ENCODE measurements at places on chromosomes 5 and 9. TPM values are rescaled to one million over a fixed set of nuclear protein-coding genes. Genes with fewer than 3 reads are reported as not detected.

DNA sequence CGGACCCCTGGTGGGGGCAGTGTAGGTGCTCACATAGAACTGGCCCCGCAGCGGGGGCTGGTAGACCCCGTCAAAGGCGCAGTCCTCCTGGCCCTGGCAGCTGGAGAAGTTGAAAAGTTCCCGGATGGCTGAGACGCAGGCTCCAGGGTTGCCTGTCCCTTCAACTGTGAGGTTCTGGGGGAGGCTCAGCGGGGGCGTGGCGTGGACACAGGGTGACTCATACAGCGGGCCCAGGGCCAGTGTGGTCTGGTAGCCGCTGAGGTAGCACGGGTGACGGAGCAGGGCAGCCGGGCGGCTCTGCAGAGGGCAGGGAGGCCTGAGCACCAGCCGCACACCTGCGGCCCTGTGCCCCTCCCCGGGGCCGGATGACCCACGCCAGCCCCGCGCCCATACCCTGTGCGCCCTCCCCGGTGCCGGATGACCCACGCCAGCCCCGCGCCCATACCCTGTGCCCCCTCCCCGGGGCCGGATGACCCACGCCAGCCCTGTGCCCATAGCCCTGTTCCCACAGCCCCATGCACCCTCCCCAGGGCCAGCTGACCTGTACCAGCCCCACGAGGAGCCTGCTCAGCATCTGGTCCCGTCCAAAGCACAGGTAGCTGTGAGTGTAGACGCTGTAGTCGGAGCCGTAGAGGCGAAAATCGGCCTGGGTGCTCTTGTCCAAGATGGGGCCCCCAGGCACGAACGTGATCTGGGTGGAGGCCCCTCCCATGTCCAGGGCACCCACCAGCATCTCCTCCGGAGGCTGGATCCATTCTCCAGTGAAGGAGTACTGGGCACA, 5.0 kb downstream of the ENTPD8 start:
- H3K27ac ChIP-seq, result no peak overlapping the region
- no peak overlapping the region for H3K4me3 ChIP-seq
- no peaks in the 10 kb centered on the region for H3K36me3 ChIP-seq

- H3K27ac ChIP-seq, result no peak overlapping the region
- no peak for DNase-seq
- H3K4me3 ChIP-seq, result no peak overlapping the region
- no peaks in the 10 kb centered on the region for H3K4me1 ChIP-seq
Observed at GRCh38 chr9:130470950-130471349, 26.2 kb downstream of the ASS1 start.

DNA sequence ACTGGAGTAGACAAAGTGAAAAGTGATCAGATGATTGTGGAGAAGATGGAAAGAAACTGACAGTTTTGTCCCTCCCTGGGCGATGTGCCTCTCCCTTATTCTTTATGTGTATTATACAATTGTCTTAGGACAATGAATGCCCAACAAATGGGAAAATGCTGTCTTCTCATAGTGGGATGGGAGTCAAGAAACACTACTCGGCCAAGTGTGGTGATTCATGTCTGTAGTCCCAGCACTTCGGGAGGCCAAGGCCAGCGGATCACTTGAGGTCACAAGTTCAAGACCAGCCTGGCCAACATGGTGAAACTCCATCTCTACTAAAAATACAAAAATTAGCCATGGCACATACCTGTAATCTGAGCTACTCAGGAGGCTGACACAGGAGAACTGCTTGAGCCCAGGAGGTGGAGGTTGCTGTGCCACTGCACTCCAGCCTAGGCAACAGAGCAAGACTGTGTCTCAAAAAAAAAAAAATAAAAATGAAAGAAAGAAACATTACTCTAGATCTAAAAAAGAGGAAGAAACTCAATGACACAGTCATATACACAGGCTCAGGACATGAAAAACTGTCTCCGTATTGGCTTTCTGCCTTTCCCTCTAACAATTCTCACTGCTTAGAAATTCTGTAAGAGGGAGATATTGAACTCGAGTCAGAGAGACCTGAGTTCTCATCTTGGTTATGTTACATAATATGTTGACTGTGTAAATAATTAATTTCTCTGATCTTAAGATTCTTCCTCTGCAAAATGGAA, 67.9 kb upstream of the TARS1 start:
- no peak for DNase-seq
- no peaks in the 10 kb centered on the region for H3K27me3 ChIP-seq
- no peaks in the 10 kb centered on the region for H3K4me1 ChIP-seq
- H3K4me3 ChIP-seq, result no peak overlapping the region
- no peaks in the 10 kb centered on the region for H3K36me3 ChIP-seq
- no peak overlapping the region for H3K27ac ChIP-seq

DNA sequence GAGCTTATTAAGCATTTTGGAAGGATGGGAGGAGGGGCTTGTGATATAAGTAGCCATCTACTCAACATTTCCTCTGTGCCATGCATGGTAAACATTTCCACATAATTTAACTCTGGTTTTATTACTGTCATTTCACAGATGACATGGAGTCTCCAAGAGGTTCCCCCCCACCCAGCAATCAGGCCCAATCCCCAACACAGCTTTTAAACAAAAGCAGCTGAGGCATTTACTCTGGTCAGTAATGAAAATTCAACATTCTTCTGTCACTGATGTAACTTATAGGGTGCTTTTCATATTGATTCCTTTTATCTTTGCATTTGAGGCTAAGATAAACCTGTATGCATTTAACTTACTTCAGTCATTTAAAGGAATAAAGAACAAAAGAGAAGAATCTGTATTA, 128.1 kb downstream of the COL23A1 start:
- H3K27me3 ChIP-seq, result no peaks in the 10 kb centered on the region
- no peak for DNase-seq
- no peaks in the 10 kb centered on the region for H3K36me3 ChIP-seq
- no peak overlapping the region for H3K27ac ChIP-seq
- H3K4me1 ChIP-seq, result no peaks in the 10 kb centered on the region
- no peak overlapping the region for H3K4me3 ChIP-seq

DNA sequence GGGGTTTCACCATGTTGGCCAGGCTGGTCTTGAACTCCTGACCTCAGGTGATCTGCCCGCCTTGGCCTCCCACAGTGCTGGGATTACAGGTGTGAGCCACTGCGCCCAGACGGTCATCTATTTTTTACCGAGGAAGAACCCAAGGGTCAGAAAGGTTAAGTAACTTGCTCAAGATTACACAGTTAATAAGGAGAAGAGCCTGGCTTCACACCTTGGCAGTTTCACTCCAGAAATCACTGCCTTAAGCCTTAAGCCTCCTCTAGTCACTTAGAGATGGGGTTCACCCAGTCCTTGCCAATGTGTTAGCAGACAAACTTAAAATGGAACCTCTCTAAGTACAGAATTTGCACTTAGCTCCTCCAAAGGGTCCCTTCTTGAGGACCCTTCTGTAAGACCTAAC, 116.3 kb downstream of the PTTG1 start:
- no peaks in the 10 kb centered on the region for H3K4me1 ChIP-seq
- H3K27ac ChIP-seq, result no peak overlapping the region
- no peak for DNase-seq
- H3K36me3 ChIP-seq, result no peaks in the 10 kb centered on the region
- H3K4me3 ChIP-seq, result no peak overlapping the region

- no peak for DNase-seq
- no peaks in the 10 kb centered on the region for H3K4me1 ChIP-seq
- H3K4me3 ChIP-seq, result no peak overlapping the region
- no peaks in the 10 kb centered on the region for H3K36me3 ChIP-seq
- H3K27me3 ChIP-seq, result no peaks in the 10 kb centered on the region
Observed at GRCh38 chr5:93022796-93023447, 558.1 kb downstream of the NR2F1-AS1 start.

The SPAAR gene
- total RNA-seq, result 4.5 TPM

- H3K4me1 ChIP-seq, result no peaks in the 10 kb centered on the region
Observed at GRCh38 chr5:131720714-131721113, 76.1 kb downstream of the FNIP1 start.

The MARCHF6 gene
- 147 TPM for total RNA-seq

DNA sequence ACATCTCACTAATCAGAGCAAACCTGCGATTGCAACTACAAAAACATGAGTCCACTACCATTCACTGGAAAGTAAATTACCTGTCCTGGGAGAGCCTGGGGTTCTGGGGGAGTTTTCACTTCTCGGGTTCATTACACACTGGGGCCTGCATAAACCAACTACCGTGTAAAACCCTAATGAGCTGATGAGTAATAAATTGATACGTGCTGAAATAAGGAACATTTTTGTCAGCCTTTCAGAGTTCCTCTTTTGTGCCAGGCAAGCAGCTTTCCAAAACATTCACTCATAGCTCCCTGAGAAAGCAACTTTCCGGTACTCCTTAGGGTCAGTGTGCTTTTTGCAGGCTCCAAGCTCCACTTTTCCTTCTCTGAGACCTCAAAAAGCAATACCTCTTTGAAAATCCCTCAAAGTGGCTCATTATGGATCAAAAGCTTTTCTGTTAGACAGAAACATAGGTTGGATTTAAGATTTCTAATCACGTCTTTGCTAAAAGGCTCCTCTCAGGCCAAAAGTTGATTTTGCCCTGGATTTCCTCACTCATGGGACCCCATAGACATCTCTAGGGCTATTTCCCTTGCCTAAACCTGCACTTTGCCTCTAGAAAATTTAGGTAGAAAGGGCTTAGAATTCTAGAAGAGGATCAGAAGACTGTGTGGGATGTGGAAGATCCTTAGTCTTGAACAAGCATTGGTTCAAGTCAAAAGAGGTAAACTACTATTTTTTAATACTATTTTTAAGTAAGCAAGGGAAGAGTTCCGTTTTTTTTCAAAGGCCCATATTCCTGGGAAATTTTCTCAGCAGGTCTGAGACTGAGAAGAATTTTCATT, 74.8 kb downstream of the ST8SIA4 start:
- no peaks in the 10 kb centered on the region for H3K36me3 ChIP-seq
- H3K4me1 ChIP-seq, result no peaks in the 10 kb centered on the region
- no peak for DNase-seq
- H3K4me3 ChIP-seq, result no peak overlapping the region
- no peak overlapping the region for H3K27ac ChIP-seq
- no peaks in the 10 kb centered on the region for H3K27me3 ChIP-seq

GRCh38 chr9:136602193-136602885, 56.5 kb upstream of the NOTCH1 start:
- H3K27ac ChIP-seq, result no peak overlapping the region
- H3K4me3 ChIP-seq, result no peak overlapping the region
- H3K36me3 ChIP-seq, result no peaks in the 10 kb centered on the region
- no peaks in the 10 kb centered on the region for H3K4me1 ChIP-seq

DNA sequence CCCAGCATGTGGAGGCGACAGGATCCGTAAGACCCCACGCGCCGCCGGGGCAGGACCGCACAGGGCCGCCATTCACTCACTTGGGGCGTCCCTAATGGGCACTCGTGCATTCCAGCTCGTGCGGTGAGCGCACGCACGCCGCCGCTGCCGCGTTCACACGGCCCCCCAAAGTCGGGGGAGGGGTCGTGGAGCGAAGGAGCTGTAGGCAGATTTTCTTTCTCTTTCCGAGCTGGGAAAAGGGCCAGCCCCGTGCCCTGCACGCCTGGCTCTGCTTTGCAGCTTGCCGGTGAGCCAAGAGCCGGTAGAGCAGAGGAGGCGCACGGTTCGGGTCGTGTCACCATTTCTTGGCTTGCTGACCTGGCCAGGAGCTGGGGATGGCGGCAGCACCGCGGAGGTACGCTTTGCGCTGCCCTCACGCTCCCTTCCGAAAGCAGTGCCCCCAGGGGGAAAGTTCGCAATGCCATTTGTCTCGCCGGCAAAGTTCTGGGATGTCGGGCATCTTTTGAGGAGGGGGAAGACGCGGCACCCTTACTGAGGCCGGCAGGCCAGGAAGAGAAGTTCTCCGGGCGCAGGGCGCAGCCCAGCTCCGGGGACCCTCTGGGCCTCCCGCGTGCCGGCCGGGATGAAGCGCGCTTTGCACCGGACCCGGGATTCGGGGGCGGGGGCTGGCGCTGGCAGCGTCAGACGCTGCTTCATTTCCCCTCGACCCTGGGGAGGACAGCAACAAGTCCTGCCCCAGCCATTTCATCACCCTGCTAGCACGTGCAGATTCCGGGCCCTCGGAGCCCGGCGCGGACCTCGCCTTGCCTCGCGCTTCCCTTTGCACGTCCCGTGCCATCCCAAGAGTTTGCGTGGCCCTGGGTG, 898 bp downstream of the STC2 start:
- no peak overlapping the region for H3K27ac ChIP-seq
- DNase-seq, result no peak
- no peaks in the 10 kb centered on the region for H3K36me3 ChIP-seq
- peaks cover 2% of the 10 kb centered on the region for H3K27me3 ChIP-seq
- H3K4me3 ChIP-seq, result no peak overlapping the region

GRCh38 chr5:160769301-160769700, 82.7 kb downstream of the ATP10B start:
- H3K36me3 ChIP-seq, result no peaks in the 10 kb centered on the region
- no peak overlapping the region for H3K27ac ChIP-seq

The PCDHGC5 gene
- 2.8 TPM for total RNA-seq

GRCh38 chr5:60533789-60534188, 166.2 kb downstream of the DEPDC1B start:
- no peaks in the 10 kb centered on the region for H3K27me3 ChIP-seq
- no peak overlapping the region for H3K4me3 ChIP-seq
- no peak for DNase-seq
- no peaks in the 10 kb centered on the region for H3K36me3 ChIP-seq
- peaks cover 2% of the 10 kb centered on the region for H3K4me1 ChIP-seq

The INSL6 gene
- total RNA-seq, result not detected

DNA sequence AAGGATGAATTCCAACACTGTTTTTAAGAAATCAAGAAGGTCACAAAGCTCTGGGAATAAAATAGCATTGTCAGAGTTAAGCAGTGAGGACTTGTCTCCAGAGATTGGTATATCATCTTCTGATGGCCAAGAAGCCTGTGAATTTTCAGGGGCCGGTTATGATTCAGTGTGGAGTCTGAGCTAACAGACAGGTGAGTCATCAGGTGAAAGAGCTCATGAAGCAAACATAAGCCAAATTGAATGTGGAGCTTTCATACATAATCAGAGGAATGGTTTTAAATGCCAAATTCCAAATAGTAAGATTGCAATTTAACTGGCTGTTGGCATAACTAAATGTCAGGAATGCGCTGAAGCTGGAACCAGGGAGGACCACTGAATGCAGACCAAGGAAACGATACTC, 494.2 kb downstream of the MTRR start:
- H3K4me3 ChIP-seq, result no peak overlapping the region
- H3K36me3 ChIP-seq, result no peaks in the 10 kb centered on the region
- H3K27ac ChIP-seq, result no peak overlapping the region
- no peak for DNase-seq
- H3K27me3 ChIP-seq, result no peaks in the 10 kb centered on the region
- H3K4me1 ChIP-seq, result no peaks in the 10 kb centered on the region

DNA sequence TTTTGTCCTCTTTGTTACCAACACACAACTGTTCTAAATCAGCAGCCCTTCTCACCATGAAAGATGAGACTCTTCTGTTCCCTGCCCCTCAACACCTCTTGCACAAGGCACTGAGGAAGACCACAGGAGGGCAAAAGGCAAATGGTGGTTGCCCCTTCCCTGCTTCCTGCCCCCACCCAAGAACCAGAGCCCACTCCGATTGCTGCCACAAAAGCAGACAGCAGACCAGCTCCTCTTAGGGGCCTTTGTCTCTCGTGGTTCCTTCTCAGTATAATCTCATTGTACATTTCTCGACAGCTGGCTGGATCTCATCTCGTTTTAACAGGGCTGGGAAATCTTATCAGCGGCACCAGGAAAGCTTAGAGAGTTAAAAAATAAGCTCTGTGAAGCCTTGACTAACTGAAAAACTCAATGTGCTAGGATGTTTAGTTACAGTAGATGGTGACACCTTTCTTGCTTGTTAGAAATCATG, 1.1 kb downstream of the MVB12B start:
- H3K4me3 ChIP-seq, result no peak overlapping the region
- no peak for DNase-seq
- no peaks in the 10 kb centered on the region for H3K4me1 ChIP-seq
- H3K27ac ChIP-seq, result no peak overlapping the region
- no peaks in the 10 kb centered on the region for H3K36me3 ChIP-seq

The SLCO4C1 gene
- 0.39 TPM for total RNA-seq

Measured in aorta (tissue), 5 donors.